WTC11 (cell line): ENCODE measurements at places on chromosomes 3 and 15. TPM values are rescaled to one million over a fixed set of nuclear protein-coding genes. Genes with fewer than 3 reads are reported as not detected.

The INSYN1 gene
- total RNA-seq, result 9.0 to 11.9 TPM (median 9.8 TPM) in 3 replicates

The LMOD3 gene
- total RNA-seq, result not detected in 3 replicates

The C2CD4A gene
- total RNA-seq, result 0.32 to 0.42 TPM (median 0.41 TPM) in 3 replicates

The SLC2A2 gene
- total RNA-seq, result 0.16 TPM in 1 of 3 replicates, not detected in the others

The FETUB gene
- not detected in 3 replicates for total RNA-seq

The GNAI2 gene
- 181 to 185 TPM (median 185 TPM) in 3 replicates for total RNA-seq

The CNTN4 gene
- total RNA-seq, result not detected in 3 replicates

The MKRN2OS gene
- 0.48 to 0.87 TPM in 2 of 3 replicates, not detected in the other for total RNA-seq

The PP2D1 gene
- total RNA-seq, result not detected in 3 replicates

The GRAMD2A gene
- 1.8 to 2.6 TPM (median 1.9 TPM) in 3 replicates for total RNA-seq

DNA sequence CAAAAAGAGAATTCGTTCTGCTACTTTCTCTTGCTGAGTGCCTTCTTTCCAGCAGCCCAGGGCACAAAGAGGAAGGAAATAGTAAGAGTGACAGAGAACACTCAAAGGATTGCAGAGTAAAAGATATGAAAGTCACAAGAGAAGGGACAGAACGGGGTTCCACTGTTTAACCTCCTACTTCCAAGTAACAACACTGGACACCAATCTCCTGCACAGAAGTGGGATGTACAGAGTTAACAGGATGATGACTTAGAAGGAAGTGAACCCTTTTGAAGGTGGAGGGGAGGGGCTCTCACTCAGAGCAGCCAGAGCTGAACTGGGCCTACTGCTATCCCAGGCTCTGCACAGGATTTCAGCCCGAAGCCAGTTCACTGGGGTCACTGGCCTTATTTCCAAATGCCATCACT, 130.1 kb upstream of the PRICKLE2 start:
- DNase-seq, result no peak
- peaks cover 17% of the 10 kb centered on the region for H3K4me1 ChIP-seq
- no peak overlapping the region; the same call in 1 of the 2 replicates for H3K27ac ChIP-seq
- no peaks in the 10 kb centered on the region for H3K27me3 ChIP-seq

- no peak overlapping the region for H3K4me3 ChIP-seq
- H3K27me3 ChIP-seq, result no peaks in the 10 kb centered on the region
- H3K27ac ChIP-seq, result no peak overlapping the region
- no peaks in the 10 kb centered on the region for H3K4me1 ChIP-seq
- H3K36me3 ChIP-seq, result peaks cover 4% of the 10 kb centered on the region; the same call in 1 of the 2 replicates
Measured at GRCh38 chr3:142374687-142375086, 73.2 kb downstream of the XRN1 start.

- no peak for DNase-seq
- no peaks in the 10 kb centered on the region for H3K27me3 ChIP-seq
- no peak overlapping the region for H3K27ac ChIP-seq
Measured at GRCh38 chr3:125478326-125478725, 41.7 kb downstream of the SNX4 start.

- H3K4me3 ChIP-seq, result no peak overlapping the region
- H3K27ac ChIP-seq, result peak overlapping the region; percentile 37
- no peak for DNase-seq
- peaks cover 5% of the 10 kb centered on the region; the same call in 1 of the 2 replicates for H3K36me3 ChIP-seq
Measured at GRCh38 chr3:177071496-177072156, 125.7 kb downstream of the TBL1XR1 start.

DNA sequence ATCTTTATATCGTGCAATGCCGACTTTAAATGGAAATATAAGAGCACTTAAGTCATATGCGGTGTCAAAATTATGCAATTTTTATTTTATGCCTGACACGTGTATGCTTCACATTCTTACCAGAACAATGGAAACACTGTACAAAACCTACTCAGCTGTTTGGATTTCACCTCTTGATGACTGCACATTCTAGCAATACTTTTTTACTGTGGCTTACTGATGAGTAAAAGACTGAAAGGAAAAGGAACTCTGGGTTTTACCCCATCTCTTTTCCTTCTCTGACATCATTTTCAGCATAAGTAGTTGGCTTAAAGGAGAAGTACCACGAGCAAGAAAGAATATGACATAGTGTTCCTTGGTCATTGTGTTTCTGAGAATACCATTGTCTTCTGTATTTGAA, 142.8 kb downstream of the POLR2M start:
- H3K27me3 ChIP-seq, result no peaks in the 10 kb centered on the region; the same call in 1 of the 2 replicates
- H3K36me3 ChIP-seq, result peaks cover 6% of the 10 kb centered on the region
- H3K4me1 ChIP-seq, result peaks cover 6% of the 10 kb centered on the region; the same call in 1 of the 2 replicates
- no peak for DNase-seq
- no peak overlapping the region for H3K4me3 ChIP-seq
- H3K27ac ChIP-seq, result no peak overlapping the region

- H3K27me3 ChIP-seq, result no peaks in the 10 kb centered on the region
- H3K36me3 ChIP-seq, result peaks cover 34% of the 10 kb centered on the region
- no peak overlapping the region for H3K4me3 ChIP-seq
- DNase-seq, result no peak
- H3K27ac ChIP-seq, result no peak overlapping the region
Measured at GRCh38 chr3:98797905-98798304, 34.8 kb downstream of the ST3GAL6 start.

DNA sequence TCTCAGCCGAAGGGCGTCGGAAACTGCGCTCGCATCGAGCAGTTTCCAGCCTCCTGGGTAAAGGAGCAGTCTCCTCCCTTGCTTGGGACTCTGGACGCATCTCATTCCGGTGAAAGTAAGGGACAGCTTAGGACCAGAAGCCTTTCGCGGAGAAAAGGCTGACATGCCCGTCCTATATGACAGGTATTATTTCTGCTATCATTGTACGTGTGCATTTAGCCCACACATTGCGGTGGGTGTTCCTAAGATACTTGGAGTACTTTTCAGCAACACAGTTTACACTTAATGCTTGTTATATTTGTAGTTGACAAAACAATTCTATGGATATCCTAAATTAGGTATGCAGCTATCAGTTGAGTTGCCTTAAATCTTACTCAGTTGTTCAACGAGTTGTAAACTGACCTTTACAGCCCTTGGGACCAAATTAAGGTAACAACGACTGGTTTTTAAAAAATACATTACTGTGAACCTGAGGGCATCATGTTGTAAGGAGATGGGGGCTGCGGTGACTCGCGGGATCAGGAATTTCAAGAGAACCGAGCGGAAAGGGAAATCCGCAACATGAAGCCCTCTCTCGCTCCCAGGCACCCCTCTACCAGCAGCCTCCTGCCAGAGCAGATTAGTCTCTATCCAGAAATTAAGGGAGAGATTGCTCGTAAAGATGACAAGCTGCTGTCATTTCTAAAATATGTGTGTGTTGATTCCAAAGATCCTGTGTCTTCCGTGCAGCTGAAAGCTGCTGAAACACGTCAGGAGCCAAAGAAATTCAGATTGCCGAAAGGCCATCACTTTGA, 632 bp upstream of the COPS2 start:
- no peaks in the 10 kb centered on the region for H3K27me3 ChIP-seq
- H3K4me1 ChIP-seq, result peaks cover 28% of the 10 kb centered on the region
- peaks cover 3% of the 10 kb centered on the region; the same call in 1 of the 2 replicates for H3K36me3 ChIP-seq
- peak overlapping the region; percentile 83 for H3K27ac ChIP-seq
- peak overlapping the region; percentile 99 for H3K4me3 ChIP-seq

GRCh38 chr15:28001641-28002040, 97.5 kb downstream of the OCA2 start:
- H3K27me3 ChIP-seq, result peaks cover 2% of the 10 kb centered on the region; the same call in 1 of the 2 replicates
- no peak for DNase-seq
- H3K4me1 ChIP-seq, result no peaks in the 10 kb centered on the region

DNA sequence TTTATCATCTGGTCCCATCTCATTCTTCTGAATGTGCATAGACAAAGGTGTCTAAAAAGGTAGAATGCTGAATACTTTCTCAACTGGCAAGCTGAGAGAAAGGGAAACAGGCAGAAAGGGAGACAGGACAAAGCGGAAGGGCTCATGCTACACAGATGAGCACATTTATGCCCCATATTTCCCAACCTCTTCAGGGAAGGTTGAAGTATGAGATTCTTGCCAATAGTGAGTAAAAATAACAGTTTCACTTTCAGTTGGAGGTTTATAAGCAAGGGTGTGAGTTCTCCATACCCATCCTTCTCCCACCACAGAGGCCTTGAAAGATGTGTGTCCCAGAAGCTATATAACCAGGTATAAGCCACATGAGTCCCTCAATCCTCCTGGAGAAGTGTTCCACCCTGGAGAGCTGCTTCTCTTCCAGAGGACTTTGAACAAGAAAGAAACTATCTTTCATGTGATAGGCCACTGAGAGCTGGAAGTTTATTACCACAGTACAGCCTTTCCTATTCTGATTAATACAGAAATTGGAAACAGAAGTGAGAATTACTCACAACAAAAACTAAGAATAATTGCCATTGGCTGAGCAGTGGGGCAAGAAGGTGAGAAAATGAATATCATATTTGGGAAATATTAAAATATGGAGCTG, 709.4 kb upstream of the NR2F2 start:
- H3K36me3 ChIP-seq, result no peaks in the 10 kb centered on the region
- no peak for DNase-seq
- H3K4me3 ChIP-seq, result no peak overlapping the region
- H3K27ac ChIP-seq, result no peak overlapping the region

DNA sequence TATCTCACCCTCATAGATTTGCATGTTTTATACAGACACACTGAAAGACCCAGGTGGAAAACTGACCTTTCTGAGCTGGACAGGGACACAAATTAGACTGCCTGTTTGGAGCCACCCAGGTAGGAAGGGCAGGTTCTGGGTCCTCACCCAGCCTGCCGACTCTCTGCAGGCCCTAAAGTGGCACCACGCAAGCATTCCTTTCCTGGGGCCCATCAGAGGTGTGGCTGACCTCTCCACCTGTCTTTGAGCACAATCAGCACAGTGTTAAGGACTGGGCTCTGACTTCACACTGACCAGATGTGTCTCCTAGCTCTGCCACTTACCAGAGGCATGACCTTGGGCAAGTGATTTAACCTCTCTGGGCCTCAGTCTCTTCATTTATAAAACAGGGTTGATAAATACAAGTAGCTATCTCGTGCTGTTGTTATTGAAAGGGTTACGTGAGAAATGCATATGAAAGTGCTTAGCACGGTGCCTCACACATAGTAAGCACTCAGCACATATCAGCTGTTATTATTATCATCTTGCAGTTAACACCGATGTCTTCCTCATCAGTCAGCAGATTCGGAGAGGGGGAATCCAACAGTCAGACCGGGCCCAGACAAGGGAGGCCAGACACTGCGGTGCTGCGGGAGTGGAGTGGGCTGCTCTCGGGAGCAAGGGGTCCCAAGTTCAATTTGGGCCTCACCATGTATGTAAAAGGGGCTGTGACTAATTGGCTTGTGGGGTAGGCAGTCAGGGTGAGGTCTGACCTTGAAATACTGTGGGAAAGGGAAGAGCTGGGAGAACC, 2.0 kb upstream of the TBC1D2B start:
- DNase-seq, result no peak
- peaks cover 6% of the 10 kb centered on the region for H3K27me3 ChIP-seq
- no peak overlapping the region for H3K4me3 ChIP-seq
- peaks cover 10% of the 10 kb centered on the region for H3K4me1 ChIP-seq

DNA sequence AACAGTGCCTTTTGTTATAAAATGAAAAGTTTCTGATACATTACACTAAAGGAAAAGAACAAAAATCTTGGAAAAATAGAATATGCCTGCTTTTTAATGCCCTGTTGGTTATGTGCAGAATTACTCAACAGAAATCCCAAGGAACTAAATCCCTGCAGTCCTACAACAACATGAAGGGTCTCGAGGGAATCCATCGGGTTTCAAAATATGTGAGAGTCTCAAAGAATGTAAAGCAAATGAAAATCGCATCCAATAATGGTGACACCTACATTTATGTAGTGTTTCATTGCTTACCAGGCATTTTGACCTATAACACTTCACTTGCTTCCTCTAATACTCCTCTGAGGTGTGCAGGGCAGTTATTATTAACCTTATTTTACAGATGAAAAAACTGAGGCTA, 411.3 kb downstream of the FOXP1 start:
- no peak overlapping the region for H3K27ac ChIP-seq
- H3K4me3 ChIP-seq, result no peak overlapping the region
- H3K36me3 ChIP-seq, result no peaks in the 10 kb centered on the region
- peaks cover 55% of the 10 kb centered on the region for H3K4me1 ChIP-seq

DNA sequence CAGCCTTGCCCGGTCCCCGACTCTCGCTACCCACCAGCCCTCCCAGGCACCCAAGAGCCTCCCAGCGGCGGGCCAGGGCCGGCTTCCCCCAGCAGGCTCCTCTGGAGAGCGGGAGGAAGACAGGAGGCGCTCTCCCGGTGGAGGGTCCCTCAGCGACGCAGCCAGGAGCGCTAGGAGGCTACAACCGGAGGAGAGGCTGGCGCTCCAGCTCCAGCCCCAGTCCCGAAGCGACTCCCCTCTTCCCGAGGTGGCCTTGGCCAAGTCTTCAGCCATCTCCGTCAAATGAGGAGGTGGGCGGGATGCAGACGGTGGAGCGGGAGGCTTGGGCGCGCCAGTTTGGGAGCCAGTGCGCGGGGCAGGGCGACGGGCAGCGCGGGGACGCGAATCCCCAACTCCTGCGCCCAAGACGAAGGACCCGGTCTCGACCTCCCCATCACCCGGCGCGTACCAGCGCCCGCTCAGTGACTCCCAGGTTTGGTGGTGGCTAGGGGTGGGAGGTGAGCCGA, 722 bp downstream of the CHRNA3 start:
- H3K36me3 ChIP-seq, result no peaks in the 10 kb centered on the region
- H3K4me3 ChIP-seq, result peak overlapping the region; percentile 74
- DNase-seq, result peak; percentile 69

- 0 out of 2 replicates have a peak, but pooled peaks cover 3% of the 10 kb centered on the region for H3K36me3 ChIP-seq
- no peaks in the 10 kb centered on the region for H3K27me3 ChIP-seq
- no peaks in the 10 kb centered on the region for H3K4me1 ChIP-seq
- H3K4me3 ChIP-seq, result no peak overlapping the region
- no peak for DNase-seq
- no peak overlapping the region for H3K27ac ChIP-seq
Measured at GRCh38 chr15:79942741-79943481, 28.1 kb downstream of the BCL2A1 start.

- no peaks in the 10 kb centered on the region for H3K36me3 ChIP-seq
- peaks cover 9% of the 10 kb centered on the region for H3K4me1 ChIP-seq
- DNase-seq, result no peak
Measured at GRCh38 chr15:67415181-67415580, 105.8 kb upstream of the C15orf61 start.
